Myocyte (in vitro differentiated cells): ENCODE measurements at places on chromosomes 3 and 15. TPM values are rescaled to one million over a fixed set of nuclear protein-coding genes. Genes with fewer than 3 reads are reported as not detected.

DNA sequence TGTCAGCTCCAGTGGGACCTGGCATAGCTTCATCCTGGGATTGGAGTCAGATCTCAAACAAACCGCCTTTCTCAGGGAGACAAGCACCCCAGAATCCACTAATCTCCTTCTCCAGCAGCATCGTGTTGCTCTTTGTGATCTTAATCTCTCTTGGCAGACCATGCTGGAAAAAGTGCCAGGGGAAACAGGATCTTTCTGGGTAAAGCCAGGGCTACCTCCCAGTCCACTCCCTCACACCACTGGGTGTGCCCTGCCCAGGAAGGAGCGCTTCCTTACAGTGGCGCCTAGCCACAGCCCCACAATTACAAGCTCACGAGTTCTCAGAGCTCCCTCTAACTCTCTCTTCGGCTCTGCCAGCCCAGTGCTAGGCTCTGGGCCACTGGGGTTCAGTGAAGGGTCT lies 32.2 kb downstream of the RPLP1 start:
- no peak for DNase-seq

DNA sequence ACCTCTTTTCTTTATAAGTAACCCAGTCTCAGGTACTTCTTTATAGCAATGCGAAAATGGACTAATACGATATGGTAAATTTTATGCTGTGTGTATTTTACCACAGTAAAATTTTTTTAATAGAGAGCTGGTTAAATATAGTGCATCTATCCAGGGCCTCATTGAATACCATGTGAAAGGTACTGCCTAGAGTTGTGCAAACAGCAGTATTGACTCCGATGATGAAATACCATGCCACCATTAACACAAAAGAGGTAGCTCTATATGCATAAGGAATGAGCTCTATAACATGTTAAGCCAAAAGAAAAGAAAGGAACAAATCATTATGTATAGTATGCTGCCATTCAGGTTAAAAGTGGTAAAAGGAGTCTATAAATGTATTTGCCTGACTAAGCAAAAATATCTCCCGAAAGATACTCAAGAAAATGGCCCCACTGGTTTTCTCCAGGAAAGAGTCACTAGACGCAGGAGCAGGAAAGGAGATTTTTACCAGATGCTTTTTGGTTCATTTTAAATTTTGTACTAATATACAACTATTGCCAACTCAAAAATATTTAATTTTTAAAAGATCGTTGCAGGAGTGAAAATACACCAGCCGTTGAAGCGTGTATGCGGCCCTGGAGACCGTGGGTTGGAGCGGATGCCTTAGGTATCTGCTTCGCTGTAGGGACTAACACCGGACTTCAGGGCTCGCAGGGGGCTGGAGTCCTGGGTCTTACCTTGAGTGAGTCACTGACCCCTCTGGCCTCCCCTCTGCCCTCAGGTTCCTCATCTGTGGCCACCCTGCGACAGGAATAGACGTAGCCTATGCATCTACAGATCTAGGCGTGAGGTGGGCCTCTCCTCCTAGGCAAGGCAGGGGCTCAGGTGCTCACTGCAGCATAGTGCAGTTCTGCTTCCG lies 120.1 kb downstream of the CHSY1 start:
- DNase-seq = no peak

- DNase-seq = no peak
These were observed 223.9 kb upstream of the NR2E3 start for GRCh38 chr15:71586463-71586862.

DNA sequence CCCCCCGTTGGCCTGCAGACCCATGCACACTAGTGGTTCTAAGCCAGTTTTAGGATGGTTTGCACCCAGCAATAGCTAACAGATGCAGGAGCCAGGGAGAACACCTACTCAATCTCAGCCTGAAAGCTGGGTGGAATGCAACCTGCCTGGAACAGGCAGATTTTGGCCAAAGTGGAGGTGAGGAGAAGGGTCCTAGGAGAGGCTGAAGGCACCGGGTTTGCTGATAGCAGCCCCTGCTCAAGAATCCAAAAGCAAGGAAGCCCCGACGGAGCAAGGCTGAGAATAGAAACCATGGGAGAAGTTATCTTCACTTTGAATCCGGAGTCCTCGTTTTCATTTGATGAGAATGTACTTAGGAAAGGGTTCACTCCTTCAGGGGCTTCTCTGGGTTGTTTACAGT lies 9.9 kb downstream of the RRP9 start:
- DNase-seq = no peak

DNA sequence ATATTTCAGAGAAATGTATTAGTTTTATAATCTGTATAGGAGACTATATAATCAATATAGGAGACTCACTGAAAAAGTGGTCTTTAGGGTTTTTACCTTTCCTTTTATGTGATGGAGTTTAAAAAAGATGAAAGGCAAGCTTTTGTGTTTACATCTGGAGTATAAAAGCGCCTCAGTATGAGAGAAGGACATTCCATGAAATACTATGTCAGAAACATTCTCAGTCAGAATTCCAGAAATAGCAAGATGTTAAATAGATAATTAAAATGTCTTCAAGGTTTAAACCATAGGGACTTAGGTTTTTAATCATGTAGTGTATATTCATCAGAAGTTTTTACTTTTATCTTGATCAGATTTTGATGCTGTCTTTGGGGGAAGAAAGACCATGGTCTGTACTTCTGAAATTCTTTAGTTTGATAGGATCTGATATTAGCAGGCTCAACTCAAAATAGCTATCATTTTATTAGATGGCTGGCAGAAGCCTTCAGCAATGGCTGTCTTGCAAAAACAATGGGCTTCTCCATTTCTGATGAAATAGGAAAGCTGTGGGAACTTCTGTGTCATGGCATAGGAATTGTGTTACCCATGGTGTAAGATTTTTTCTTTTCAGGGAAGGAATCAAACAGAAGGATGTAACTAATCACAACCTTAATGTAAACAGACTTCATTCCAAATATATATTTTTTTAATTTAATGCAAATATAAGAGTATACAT lies 209.6 kb upstream of the PLSCR5 start:
- peak; percentile 9 for DNase-seq

DNA sequence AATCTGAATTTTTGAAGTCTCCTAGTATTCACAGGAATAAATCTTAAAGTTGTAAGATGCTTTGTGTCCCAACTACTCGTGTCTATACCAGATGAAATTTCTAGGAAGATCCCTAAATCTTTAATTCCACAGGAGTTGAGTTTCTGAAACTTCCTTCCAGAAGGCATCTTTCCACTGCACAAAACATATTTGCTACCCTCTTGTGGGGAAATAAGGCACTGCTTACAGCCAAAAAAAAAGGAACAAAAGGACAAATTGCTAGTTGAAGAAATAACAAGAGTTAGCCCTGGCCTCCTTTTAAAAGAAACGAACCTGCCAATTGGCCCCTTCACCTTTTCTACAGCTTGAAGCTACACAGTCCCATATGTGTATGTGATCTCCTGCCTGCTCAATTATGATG lies 54.0 kb downstream of the TAFA4 start:
- peak; percentile 30 for DNase-seq

Gene HCN4
- not detected in 2 replicates for total RNA-seq

Gene TUSC7
- not detected in 2 replicates for total RNA-seq
